Stimulated activated CD8-positive, alpha-beta memory T cell treated with anti-CD3 and anti-CD28 coated beads, Interleukin-4, amount 100 ng/mL, for 24 hours (primary cell): ENCODE measurements at places on chromosomes 4 and X.

GRCh38 chr4:48187813-48188212 is 53.8 kb upstream of the TXK start:
- no peak for DNase-seq

DNA sequence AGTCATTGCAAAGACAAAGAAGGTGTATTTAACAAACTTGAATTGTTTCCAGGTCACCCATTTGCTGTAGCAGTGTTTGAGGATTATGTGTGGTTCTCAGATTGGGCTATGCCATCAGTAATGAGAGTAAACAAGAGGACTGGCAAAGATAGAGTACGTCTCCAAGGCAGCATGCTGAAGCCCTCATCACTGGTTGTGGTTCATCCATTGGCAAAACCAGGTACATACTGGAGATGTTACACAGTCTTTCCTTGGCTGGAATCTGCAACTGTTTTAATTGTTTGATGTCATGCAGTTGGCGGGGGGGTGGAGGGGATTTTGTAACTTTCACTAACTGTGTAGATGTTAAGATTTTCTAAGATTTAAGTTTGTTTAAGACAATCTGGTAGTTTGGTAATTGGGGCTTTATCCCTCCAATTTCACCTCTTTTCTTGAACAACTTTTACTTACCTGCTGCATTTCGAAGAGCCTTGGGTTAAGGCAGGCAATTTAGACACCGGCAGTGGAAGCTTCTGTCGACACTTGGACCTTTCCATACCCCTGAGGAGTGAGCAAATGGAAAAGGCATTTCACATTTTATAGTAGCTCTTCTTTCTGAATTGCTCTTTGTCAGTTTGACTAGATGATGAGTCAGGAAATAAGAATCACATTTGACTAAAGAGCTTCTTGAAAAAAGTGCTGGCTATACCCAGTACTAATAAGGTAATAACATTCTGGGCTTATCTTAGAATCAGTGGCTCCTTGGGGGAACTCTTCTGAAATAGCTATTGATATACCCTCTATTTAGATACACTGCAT is 67.4 kb downstream of the EGF start:
- no peak for DNase-seq

GRCh38 chr4:90445380-90445779 is 318.2 kb downstream of the CCSER1 start:
- no peak for DNase-seq

GRCh38 chrX:10795721-10796120 is 175.3 kb upstream of the MID1 start:
- DNase-seq, result no peak

GRCh38 chr4:472881-473569 is 25.9 kb downstream of the ZNF721 start:
- no peak for DNase-seq

DNA sequence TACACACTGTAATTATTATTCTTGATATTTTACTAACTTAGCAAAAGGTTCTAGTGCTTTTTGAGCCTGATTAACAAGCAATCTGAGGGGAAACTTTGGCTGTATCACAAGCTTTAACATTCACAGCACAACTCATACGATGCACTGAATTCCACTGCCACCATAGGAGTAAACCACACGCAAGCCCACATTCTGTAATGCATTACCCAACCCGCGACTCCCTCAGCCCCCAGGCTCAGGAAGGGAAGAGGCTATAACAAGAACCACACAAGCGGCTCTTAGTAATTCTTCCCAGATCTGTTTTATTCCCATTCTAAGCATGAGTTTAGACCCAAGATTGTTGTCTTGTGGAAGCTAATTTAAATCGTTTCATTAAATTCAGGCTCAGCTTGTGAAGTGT is 138.5 kb upstream of the TBL1X start:
- no peak for DNase-seq

DNA sequence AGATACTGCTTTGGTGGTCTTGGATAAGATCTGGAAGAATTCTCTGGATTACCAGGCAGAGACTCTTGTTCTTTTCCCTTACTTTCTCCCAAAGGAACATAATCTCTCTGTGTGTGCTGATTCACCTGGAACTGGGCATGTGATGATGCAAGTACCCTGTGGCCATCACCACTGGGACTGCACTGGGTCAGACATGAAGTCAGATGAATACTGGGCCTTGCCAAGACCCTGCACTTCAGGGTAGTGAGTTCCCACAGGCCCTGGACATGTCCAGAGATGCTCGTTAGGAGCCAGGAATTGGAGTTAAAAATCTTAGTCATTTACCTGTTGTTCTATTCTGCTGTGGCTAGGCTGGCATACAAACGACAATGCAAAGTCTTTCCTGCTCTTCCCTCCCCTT is 290.1 kb upstream of the BMP3 start:
- no peak for DNase-seq

- DNase-seq, result no peak
These were observed 108.9 kb upstream of the ZCCHC13 start for GRCh38 chrX:74195120-74195519.

GRCh38 chr4:127249767-127250108 is 383.0 kb upstream of the INTU start:
- DNase-seq, result no peak

GRCh38 chrX:154043003-154043763 is 23.5 kb upstream of the IRAK1 start:
- no peak for DNase-seq

DNA sequence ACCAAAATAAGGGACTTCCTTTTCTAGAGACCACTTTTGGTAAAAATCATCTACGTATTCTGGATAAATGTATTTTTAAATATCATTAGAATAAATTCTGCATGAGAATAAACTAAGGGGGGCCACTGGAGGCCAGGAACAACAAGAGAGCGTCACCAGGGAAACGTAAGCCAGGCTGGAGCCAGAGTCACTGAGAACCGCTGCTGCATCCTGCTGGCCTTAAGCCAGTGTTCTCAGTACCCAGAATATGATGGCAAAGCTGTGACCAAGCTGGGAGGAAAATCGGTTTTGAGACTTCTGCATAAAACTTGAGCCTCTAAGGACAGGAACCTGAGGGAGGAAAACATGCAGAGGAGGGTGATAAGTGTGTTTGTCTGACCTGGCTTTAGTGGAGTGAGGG is 63.0 kb upstream of the FAM9A start:
- no peak for DNase-seq

DNA sequence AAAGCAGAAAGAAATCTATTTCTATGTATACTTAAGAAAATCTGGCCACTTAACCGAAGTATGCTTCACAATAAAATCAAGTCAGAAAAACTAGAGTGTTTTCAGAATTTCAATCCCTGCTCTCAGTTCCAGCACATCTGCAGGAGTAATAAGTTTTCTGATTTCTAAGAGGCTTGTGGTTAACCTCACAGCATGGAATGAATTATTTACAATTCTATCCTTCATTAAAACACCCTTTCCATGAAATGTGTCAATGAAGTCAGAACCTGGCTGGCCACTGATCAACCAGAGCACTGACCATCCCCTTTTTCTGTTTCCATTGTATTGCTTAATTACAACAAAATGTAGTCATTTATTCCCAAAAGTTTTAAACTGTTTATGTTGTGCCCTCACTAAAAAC is 781.4 kb upstream of the INTU start:
- DNase-seq, result no peak

DNA sequence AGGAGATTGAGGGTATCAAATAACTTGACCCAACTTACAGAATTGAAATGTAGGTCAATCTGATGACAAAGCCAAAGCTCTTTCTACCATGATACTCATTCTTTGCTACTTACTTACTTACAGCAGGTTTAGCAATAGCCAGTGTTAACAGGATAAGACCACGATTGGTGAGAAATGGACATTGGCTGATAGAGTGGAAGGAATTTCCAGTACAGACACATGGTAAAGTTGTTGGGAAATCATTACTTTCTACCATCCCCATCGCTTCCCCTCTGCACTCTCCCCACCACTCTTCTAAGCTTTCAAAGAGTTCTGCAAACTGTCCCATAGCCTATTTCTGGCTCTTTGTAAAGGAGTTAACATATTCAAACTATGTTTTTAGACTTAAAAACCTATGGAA is 119.7 kb downstream of the CHRNA9 start:
- DNase-seq, result no peak

DNA sequence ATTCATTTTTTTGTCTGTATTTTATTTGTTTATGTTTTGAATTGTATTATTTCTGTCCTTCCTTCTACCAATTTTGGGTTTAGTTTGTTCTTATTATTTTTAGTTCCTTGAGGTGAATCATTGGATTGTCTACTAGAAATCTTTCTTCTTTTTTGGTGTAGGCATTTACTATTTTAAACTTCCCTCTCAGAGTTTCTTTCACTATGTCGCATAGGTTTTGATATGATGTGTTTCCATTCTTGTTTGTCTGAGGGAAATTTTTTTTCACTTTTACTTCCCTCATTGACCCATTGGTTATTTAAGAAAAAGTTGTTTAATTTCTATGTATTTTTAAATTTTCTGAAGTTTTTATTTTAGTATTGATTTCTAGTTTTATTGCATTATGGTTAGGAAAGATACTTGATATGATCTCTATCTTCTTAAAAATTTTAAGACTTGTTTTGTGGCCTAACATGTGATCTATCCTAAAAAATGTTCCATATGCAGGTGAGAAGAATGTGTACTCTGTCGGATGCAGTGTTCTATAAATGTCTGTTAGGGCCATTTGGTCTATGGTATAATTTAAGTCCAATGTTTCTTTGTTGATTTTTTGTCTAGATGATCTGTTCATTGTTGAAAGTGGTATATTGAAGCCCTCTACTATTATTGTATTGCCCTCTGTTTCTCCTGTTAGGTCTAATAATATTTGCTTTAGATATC is 68.8 kb downstream of the IL15 start:
- no peak for DNase-seq

DNA sequence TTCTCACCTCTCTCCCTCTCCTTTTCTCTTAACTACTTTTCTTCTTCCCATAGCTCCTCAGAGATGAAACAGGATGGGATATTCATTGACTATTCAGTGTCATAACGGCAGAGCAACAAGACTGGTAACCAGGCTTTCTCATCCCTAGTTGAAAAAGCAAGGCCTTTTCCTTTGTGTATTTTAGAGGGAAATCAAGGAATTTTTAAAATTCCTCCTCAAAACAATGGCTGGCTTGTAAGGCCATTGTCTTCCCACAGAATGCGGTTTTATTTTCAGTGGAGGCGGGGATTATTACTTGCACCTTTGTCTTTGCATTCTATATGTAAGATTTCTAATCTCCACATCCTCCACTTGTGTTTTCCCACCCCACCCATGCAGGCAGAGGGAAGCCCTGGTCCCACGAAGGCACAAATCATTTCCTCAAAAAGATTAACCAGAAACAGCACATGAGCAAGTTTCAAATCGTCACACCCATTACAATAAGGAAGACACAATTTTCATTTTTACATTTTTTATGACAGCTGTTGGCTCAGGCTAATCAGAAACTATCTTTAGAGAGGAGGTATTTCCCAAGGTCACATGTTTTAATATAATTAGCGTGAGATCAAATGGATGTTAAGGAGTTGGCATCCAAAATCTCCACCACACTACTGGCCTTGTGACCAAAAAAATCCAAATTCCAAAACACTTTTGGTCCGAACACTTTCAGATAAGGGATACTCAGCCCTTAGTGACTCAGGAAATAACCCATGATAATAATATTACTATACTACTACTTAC is 53.0 kb upstream of the KDR start:
- no peak for DNase-seq

GRCh38 chr4:151163855-151164254 is 64.4 kb downstream of the RPS3A start:
- no peak for DNase-seq

DNA sequence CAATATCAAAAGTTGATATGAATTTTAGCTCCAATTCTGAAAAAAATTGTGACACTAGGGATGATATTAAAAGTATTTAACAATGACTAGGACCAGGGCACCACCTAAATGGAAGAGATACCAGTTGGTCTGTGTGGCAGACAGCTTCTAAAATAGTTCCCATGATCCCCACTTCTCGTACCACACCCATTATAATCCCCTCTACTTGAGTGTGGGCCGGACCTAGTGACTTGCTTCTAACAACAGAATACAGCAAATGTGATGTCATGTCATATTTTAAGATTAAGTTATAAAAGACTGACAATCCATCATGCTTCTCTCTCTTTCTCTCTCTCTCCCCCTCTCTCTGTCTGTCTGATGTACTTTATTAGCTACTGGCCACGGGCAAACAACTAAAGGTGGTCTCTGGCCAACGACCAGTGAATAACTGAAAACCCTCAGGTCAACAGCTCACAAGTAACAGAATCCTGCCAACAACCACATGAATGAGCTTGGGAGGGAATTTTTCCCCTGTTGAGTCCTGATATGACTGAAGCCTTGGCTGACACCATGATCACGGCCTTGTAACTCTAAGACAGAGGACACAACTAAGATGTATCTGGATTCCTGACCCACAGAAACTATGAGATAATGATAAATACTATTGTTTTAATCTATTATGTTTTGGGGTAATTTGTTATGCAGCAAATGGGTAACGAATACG is 34.4 kb downstream of the FAM13A start:
- no peak for DNase-seq

DNA sequence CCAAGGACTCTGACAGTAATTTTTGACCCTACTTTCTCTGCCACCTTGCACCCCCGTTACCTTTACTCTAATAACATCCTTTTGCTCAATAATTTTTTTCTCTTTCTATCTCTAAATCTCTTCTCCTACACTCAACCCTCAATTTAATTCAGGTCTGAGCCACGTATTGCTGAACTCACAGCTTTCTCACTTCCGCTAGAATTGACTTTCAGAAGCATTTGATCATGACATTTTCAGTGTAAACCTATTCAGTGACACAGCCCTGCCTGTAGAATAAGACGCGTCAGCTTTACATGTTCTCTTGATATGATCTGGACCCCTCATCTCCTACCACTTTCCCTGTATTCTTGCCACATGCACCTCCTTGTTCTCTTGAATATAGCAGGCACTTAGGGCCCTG is 439.5 kb upstream of the MAGEB2 start:
- DNase-seq, result no peak

GRCh38 chr4:152953514-152953913 is 17.4 kb downstream of the FHDC1 start:
- no peak for DNase-seq

- DNase-seq, result no peak
These were observed 18.1 kb downstream of the FGFRL1 start for GRCh38 chr4:1029529-1029928.

GRCh38 chr4:121666091-121666679 is 30.6 kb downstream of the ANXA5 start:
- no peak for DNase-seq

DNA sequence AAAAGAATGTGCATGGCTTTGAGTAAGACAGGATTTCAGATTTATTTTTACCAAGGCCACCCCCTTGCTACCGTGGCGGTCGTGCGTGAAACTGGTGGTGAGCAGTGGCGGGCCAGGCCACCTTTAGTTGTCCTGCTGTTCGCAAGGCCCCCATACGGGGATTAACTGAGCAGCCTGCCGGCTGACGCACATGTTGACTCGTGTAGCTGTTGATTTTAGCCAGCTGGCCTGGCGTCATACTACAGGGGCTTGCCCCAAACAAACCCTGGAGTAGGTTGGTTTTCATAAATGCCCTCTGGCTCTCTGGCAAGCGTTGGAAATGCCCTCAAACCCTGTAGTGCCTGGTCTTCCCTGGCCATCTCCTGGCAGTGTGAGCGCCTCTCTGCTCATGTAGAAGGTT is 28.4 kb downstream of the WFS1 start:
- no peak for DNase-seq
